ENCODE measurements at places on chromosomes 7 and 10. TPM values are rescaled to one million over a fixed set of nuclear protein-coding genes. Genes with fewer than 3 reads are reported as not detected.

Gene PTPRN2
- total RNA-seq, result 5.9 TPM

Gene RARRES2
- total RNA-seq, result 137 TPM

Gene CHRM2
- not detected for total RNA-seq

Gene AP5Z1
- total RNA-seq, result 29.5 TPM

Gene AZGP1
- total RNA-seq, result 3.5 TPM

- DNase-seq, result peak; percentile 48
Measured at GRCh38 chr10:11515596-11516430, 95.6 kb downstream of the USP6NL start.

Gene PTPRZ1
- not detected for total RNA-seq

Gene CACNB2
- 0.81 TPM for total RNA-seq

Gene TSPAN12
- 36.2 TPM for total RNA-seq

DNA sequence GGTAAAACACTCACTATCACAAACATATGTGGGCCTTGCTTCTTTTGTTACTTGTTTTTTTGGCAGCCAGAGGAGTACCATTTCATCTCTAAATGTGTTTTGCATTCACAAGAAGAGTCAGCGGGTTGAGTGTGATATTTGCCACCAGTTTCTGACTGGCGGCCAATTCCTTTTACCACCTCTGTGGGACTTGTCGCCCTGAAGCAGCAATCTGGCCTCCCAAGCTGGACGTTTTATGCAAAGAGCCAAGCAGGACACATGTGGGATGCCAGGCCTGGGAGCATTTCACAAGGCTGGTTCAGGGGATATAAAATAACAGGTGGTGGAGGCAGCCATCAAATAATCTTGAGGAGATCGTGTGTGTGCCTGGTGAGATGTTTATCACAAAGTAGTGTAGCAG, 61.8 kb upstream of the TRIL start:
- no peak for DNase-seq

DNA sequence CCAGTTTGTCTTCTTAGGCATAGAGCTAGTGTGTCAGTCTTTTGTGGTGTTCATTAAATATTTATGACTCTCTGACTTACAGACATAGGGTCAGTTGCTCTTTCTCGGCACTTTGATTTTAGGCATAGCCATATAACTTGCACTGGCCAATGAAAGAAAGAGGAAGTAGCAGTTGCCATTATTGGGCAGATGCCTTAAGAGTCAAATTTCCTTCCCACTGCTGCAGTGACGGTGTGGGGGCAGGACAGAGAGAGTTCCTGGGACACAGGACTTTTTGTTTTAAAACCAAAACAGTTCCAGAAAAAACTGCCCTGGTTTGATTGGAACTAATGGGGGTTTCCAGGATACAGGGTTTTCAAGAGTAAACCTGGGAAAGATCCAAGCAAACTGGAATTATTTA, 60.2 kb upstream of the PHF14 start:
- no peak for DNase-seq

Gene PON3
- 11.1 TPM for total RNA-seq

DNA sequence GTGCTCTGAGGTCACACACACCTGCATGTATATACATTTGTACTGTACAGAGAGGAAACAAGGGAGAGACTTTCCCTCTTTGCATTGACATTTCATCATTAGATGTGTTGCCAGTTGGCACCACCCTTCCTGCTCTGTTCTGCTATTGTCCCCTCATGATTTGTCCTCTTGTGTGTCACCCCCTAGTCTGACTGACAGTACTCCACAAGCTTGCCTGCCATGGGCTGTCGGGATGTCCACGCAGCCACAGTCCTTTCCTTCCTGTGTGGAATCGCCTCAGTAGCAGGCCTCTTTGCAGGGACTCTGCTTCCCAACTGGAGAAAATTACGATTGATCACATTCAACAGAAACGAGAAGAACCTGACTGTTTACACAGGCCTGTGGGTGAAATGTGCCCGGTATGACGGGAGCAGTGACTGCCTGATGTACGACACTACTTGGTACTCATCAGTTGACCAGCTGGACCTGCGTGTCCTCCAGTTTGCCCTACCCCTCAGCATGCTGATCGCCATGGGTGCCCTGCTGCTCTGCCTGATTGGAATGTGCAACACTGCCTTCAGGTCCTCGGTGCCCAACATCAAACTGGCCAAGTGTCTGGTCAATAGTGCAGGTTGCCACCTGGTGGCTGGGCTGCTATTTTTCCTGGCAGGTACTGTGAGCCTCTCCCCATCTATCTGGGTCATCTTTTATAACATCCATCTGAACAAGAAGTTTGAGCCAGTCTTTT, 9.4 kb downstream of the CLDN12 start:
- DNase-seq, result peak; percentile 7

Gene HIBADH
- 85.6 TPM for total RNA-seq

DNA sequence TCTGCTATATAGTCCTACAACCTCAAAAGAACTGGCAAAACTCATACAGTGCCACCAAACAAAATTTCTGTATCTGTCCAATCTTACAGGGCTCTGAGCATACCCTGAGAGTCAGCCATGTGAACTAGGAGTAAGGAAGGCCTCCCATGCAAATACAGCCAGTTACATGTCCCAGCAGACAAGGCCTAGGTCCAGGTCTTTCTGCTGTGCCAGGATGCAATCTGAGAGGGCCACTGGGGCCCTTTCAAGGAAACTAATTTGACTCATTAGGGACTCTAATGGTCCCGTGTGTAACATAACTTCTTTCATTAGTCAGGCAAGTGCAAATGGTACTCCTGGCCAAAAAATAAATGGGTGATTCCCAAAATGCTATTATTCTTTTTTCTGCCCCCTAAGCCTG, 17.9 kb upstream of the HIBADH start:
- no peak for DNase-seq

GRCh38 chr10:121087129-121087528, 236.0 kb downstream of the WDR11 start:
- no peak for DNase-seq

Gene SPDYE1
- not detected for total RNA-seq

DNA sequence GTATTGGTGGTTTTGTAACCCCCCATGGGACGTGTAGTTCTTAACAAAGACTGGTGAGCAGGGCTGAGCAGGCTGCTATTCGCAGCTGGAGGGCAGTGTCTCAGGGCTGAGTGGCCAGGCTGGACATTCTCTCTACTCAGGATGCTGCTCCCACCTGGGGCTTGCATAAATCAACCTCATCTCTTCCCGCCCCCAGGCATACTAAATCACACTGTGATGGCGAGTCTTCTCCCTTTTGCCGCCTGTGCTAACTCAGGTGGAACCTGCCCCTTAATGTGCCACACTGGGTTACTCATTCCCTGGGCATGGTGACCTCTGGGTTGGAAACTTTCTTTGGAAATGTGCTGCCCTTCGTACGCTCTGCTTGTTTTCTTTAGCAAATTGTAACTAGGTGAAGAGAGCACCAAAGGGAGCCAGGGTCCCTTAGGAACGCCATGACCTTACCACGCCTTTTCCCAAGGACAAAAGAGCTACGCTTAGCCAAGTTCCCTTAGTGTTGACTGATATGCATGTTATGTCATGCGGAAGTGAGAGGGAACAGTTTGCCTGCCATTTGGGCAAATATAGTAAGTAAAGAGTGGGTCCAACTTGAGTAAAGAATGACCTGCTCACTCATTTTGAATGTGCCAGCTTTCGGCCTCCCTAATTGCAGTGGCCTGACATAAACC, 40.4 kb upstream of the COBL start:
- DNase-seq, result no peak

- DNase-seq, result peak; percentile 67
Measured at GRCh38 chr7:11193131-11193867, 219.6 kb downstream of the PHF14 start.

Gene PTF1A
- not detected for total RNA-seq

Gene EMX2
- total RNA-seq, result not detected

- DNase-seq, result no peak
Measured at GRCh38 chr10:128875030-128875744, 591.9 kb upstream of the MGMT start.

Gene CUBN
- total RNA-seq, result 31.0 TPM

DNA sequence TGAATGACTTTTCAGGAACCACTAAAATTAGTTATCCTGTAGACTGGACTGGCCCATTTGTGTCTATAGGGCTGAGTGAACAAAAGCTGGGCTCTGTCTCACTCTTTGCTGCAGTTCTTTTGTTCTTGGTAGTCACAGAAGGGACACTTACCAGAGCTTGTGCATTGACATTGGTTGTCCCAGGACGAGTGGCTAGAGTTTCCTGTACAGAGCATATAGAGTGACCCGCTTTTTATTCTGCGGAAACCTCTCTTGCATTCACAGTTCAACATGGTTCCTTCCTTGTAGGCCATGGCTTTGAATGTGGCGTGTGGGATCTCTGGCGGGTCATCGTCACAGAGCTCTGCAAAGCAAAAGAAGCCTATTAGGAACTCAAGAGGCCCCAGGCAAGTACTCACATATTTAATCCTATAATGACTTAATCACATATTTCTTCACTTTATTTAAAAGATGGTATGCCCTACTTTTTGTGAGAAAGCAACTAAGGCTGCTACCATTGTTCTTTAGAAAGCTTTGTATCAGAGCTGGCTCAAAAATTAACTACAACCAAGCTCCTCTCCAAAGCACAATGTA, 36.4 kb downstream of the IL2RA start:
- no peak for DNase-seq

- DNase-seq, result no peak
Measured at GRCh38 chr7:148492157-148492860, 98.3 kb upstream of the C7orf33 start.

Gene TUBB8
- total RNA-seq, result 2.0 TPM

DNA sequence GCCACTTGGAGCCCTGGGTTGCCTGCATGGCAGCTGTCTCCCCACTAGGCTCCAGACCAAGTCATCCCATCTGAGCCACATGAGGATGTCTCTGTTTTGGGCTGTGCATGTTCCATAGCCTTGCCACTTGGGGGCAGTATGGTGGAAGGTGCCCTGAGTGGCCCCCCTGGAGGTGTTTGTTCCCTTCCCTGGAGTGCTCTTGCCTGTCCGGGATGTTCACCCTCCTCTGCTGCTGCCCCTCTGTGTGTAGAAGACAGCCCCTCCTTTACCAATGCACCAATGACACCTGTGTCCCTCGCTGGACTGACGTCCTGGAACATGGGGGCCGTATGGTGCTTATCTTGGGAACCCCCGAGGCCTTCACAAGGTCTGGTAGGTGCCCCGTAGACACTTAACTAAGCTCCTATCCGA, 100.2 kb downstream of the ACTR3B start:
- no peak for DNase-seq

Gene ZMIZ1
- total RNA-seq, result 100 TPM

GRCh38 chr7:65004575-65004974, 1.9 kb downstream of the ERV3-1 start:
- no peak for DNase-seq

GRCh38 chr7:108613147-108613948, 43.7 kb downstream of the DNAJB9 start:
- DNase-seq, result no peak

Gene TAS2R4
- 5.0 TPM for total RNA-seq

- DNase-seq, result no peak
Measured at GRCh38 chr7:36896956-36897590, 172.8 kb upstream of the AOAH start.

Gene ARHGEF35
- total RNA-seq, result 44.9 TPM

Gene LRRC17
- total RNA-seq, result 3.4 TPM

Gene TEX36
- total RNA-seq, result not detected

DNA sequence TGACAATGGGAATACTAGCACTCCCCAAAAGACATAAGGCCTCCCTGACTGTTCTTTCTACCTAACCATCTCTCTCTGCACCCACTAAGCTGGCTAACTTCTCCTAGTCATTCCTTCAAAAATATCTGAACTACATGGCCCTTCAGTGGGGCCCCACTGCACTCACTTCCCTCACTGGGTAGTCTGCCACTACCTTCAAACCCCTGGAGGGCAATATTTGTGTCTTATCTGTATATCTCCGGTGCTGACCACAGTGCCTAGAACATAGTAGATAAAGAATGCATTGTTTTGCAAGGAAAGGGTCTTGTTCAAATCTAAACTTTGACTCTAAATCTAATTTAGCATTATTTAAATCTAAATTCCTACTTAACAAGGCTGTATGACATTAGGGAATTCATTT, 44.3 kb downstream of the CACUL1 start:
- DNase-seq, result no peak

Gene RPP38
- total RNA-seq, result 17.0 TPM
